ENCODE measurements at places on chromosomes 3 and 15. TPM values are rescaled to one million over a fixed set of nuclear protein-coding genes. Genes with fewer than 3 reads are reported as not detected.

TMEM158 gene
- 4.7 TPM for total RNA-seq

- no peaks in the 10 kb centered on the region for H3K36me3 ChIP-seq
- H3K4me1 ChIP-seq = peaks cover 3% of the 10 kb centered on the region
- H3K27ac ChIP-seq = no peak overlapping the region
- DNase-seq = no peak
Observed at GRCh38 chr15:92629975-92630626, 25.5 kb downstream of the FAM174B start.

IP6K2 gene
- 44.9 TPM for total RNA-seq

DNA sequence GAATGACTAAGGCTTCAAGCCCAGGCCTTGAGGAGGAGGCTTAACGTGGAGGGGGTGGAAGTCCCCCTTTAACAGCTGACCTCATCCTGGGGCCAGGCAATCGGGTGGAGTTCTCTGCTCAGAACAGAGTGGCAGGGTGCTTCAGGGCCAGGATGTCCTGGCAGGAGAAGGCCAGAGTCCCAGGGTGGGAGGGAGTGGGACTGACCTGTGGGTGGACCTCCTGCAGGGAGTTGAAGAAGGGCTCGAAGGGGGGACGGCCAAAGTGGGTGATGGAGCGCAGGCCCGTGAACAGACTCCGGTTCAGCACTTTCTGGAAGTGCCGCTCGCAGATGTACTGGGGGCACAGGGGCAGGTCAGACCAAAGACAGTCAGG, 19.6 kb downstream of the DUOX2 start:
- no peaks in the 10 kb centered on the region for H3K36me3 ChIP-seq
- no peak overlapping the region for H3K4me3 ChIP-seq
- DNase-seq = peak; percentile 59
- peaks cover 14% of the 10 kb centered on the region for H3K4me1 ChIP-seq
- H3K27me3 ChIP-seq = peaks cover 23% of the 10 kb centered on the region
- H3K27ac ChIP-seq = no peak overlapping the region

DNA sequence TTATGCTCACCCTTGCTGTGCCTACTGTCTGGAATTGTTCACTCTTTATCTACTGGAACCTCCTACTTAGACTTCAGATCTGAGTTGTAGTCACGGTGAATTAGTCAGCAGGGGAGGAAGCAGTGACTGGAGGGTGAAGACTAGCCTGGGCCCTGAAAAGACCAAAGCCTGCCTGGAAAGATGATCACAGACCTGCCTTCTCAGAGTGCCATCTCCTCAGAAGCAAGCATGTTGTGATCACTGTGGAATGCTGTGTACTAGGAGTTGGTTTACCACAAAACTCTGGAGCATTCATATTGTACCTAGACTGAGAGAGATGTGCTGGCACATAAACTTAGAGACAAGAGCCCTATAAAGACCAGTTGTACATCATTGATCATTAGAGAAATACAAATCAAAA, 100.7 kb upstream of the SCN10A start:
- H3K36me3 ChIP-seq = no peaks in the 10 kb centered on the region
- no peak for DNase-seq
- no peak overlapping the region for H3K27ac ChIP-seq
- no peak overlapping the region for H3K4me3 ChIP-seq
- no peaks in the 10 kb centered on the region for H3K27me3 ChIP-seq

GRCh38 chr3:156307704-156308103, 187.3 kb downstream of the KCNAB1 start:
- H3K27ac ChIP-seq = no peak overlapping the region
- no peak overlapping the region for H3K4me3 ChIP-seq
- DNase-seq = peak; percentile 57
- H3K27me3 ChIP-seq = no peaks in the 10 kb centered on the region
- H3K4me1 ChIP-seq = peaks cover 25% of the 10 kb centered on the region

STAC gene
- 6.5 TPM for total RNA-seq

GRCh38 chr3:101687142-101687931, 819 bp upstream of the RPL24 start:
- H3K27me3 ChIP-seq = no peaks in the 10 kb centered on the region
- DNase-seq = peak; percentile 49
- peak overlapping the region; percentile 90 for H3K4me3 ChIP-seq
- H3K27ac ChIP-seq = peak overlapping the region; percentile 98

DNA sequence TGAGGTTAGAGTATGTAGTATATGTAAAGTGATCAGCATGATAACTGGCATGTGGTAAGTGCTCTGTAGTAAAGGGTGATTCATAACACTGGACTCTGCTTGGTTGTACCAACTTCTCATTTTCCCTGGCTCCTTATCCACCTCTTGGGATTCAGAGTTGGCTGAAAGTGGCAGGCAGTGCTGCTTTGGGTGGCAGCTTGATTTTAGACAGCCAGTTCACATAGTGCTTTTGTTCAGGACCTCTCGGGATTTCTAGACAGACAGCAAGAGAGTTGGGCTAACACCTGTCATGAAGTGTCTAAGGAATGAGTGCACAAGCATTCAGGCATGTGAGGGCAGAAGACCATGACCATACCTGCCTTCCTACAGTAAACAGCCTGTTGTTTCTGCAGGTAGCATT, 69.0 kb downstream of the RBM6 start:
- no peaks in the 10 kb centered on the region for H3K36me3 ChIP-seq
- no peak overlapping the region for H3K4me3 ChIP-seq
- H3K4me1 ChIP-seq = peaks cover 5% of the 10 kb centered on the region
- no peaks in the 10 kb centered on the region for H3K27me3 ChIP-seq
- DNase-seq = peak; percentile 90
- H3K27ac ChIP-seq = no peak overlapping the region

DNA sequence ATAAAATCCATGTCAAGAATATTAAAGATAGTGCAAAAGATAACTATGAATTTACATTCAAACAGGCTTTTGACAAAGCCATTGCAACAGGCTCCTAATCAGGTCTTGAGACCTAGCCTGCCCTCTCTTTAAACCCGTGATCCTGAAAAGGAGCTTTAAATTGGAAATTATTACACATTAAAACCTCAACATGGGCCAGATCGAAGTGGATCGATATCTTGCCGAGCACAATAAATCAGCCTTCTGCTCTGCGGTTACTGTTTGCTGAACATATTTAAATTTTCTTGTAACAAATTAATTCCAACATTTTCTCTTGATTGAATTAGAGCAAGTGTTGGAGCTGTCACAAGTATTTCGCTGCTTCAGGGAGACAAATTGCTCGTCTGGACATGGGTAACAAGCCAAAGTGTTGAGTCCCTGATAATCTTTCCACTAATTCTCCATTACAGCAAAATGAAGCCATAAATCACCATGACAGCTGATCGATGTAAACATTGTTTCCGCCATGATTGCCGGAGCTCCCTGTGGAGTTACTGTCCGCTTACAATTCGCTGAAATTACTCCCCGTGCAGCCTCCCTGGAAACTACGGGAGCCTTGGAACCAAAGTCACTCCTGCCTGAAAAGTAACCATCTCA, 47.6 kb downstream of the SHOX2 start:
- H3K27me3 ChIP-seq = no peaks in the 10 kb centered on the region
- H3K4me3 ChIP-seq = no peak overlapping the region
- no peaks in the 10 kb centered on the region for H3K36me3 ChIP-seq
- DNase-seq = no peak
- peaks cover 2% of the 10 kb centered on the region for H3K4me1 ChIP-seq

DNA sequence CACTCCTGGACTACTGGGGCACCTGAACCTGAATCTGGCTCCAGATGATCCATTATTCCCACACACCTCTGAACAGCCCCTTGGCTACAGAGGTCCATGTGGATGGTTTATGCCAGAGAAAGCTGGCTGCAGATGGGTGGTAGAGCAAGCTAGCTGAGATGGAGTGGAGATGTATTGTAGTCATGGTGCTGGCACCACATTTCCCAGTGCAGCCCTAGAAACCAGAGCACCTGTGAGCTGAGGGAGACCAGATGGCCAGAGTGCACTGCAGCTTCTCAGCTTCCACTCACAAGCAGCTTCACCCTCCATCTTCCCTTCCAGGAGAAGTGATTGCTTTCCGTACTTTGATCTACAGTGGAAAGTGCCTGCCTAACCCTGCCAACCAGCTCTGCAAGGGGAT, 29.9 kb downstream of the RBP1 start:
- no peak overlapping the region for H3K27ac ChIP-seq
- H3K4me3 ChIP-seq = no peak overlapping the region
- H3K4me1 ChIP-seq = no peaks in the 10 kb centered on the region

GRCh38 chr15:41957021-41957897, 15.1 kb downstream of the EHD4 start:
- H3K27ac ChIP-seq = no peak overlapping the region
- no peak overlapping the region for H3K4me3 ChIP-seq
- H3K36me3 ChIP-seq = peaks cover 15% of the 10 kb centered on the region

DNA sequence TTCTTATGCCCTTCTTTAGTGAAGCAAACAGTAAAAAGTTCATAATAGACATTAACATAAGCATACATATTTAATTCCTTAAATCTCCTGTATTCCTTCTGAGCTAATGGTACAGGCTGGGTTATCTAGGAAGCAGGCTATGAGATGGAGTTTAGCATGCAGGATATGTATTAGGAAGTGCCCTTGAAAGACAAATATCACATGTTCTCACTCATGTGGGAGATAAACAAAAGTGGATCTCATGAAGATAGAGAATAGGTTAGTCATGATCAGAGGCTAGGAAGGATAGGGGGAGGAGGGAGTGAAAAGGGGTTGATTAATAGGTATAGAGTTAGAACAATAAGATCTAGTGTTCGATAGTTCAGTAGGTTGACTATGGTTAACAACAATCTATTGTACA, 105.4 kb downstream of the CLASP2 start:
- no peak overlapping the region for H3K27ac ChIP-seq
- DNase-seq = no peak
- H3K36me3 ChIP-seq = no peaks in the 10 kb centered on the region
- H3K4me1 ChIP-seq = no peaks in the 10 kb centered on the region

DNA sequence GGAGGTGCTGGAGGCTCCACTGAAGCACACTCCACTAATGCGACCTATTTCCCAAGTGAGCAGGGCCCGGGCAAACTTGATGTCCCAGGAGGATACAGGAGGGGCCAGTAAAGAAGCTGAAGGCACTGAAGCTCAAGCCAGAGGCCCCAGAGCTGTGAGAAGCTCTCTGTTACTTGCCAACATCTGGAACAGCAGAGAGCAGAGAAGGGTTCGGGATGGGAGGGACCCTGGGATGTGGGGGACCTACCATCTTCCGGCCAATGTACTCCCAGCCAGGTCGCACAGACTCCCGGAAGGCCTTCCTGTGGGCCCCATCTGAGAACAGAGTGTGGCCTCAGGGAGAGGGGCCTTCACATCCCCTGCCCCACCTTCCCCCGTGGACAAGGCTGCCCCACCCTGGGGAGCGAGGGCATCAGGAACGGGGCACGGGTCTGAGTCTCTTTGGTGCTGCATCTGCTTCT, 3.1 kb downstream of the HHATL start:
- peak; percentile 79 for DNase-seq
- no peak overlapping the region for H3K4me3 ChIP-seq
- H3K27me3 ChIP-seq = peaks cover 7% of the 10 kb centered on the region
- H3K27ac ChIP-seq = no peak overlapping the region
- H3K36me3 ChIP-seq = no peaks in the 10 kb centered on the region
- H3K4me1 ChIP-seq = no peaks in the 10 kb centered on the region

DNA sequence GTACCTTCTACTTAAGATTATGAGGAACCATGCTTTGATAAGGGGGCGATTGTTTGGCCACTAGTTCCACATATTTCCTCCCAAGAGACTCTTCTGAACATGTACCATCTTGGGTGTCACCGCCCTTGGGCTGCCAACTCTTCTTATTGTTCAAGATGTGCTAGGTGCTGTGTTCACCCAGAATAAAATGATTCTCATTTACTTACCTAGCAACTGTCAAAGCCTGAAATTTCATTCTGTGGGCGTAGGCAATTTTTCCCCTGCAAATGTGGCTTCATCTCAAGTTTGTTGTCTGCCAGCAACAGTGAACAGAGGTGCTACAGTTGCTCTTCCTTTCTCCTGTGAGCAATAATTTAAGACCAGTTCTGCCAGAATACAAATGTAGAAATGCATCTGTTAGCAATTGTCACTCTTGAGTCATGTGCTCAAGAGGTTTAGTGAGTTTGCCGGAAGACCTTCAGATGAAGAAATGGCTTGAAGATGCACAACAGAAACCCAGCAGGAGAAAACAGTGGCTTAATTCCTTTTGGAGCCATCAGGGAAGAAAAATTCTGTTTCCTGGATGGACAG, 41.3 kb upstream of the RARB start:
- H3K36me3 ChIP-seq = no peaks in the 10 kb centered on the region
- no peaks in the 10 kb centered on the region for H3K27me3 ChIP-seq
- H3K4me3 ChIP-seq = no peak overlapping the region

DNA sequence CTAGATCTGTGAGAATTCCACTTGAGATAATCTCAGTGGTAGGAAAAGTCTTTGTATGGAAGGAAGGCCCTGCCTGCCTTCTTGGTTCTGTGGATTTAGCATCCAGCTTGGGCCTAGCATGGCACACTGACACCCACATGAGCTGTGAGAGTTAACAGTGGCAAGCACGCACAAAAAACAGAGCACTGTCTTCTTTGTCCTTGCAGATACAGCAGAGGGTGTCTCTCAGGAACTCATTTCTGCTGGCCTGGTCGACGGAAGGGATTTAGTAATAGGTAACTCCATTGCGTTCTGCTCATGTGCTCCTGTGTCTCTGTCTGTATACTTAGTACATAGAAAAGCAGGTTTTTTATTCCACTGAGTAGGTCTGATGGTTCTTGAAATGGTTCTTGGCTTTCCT, 14.4 kb upstream of the SLC22A13 start:
- peaks cover 12% of the 10 kb centered on the region for H3K4me1 ChIP-seq
- H3K4me3 ChIP-seq = no peak overlapping the region
- no peaks in the 10 kb centered on the region for H3K27me3 ChIP-seq

MCCC1 gene
- 20.6 TPM for total RNA-seq

- H3K27ac ChIP-seq = no peak overlapping the region
- DNase-seq = no peak
- peaks cover 9% of the 10 kb centered on the region for H3K4me1 ChIP-seq
- H3K36me3 ChIP-seq = no peaks in the 10 kb centered on the region
- H3K4me3 ChIP-seq = no peak overlapping the region
Observed at GRCh38 chr3:148790851-148791735, 36.5 kb upstream of the CPB1 start.

- no peak overlapping the region for H3K27ac ChIP-seq
- H3K27me3 ChIP-seq = no peaks in the 10 kb centered on the region
- no peaks in the 10 kb centered on the region for H3K4me1 ChIP-seq
- DNase-seq = no peak
- no peak overlapping the region for H3K4me3 ChIP-seq
Observed at GRCh38 chr15:52171386-52171785, 19.8 kb downstream of the GNB5 start.

IGSF11 gene
- under 0.01 TPM for total RNA-seq

Measured in osteoblast (primary cell).